ENCODE measurements at places on chromosomes 3 and 15. TPM values are rescaled to one million over a fixed set of nuclear protein-coding genes. Genes with fewer than 3 reads are reported as not detected.

GRCh38 chr3:99576904-99577559, 61.4 kb upstream of the COL8A1 start:
- no peak for DNase-seq

Gene DPP8
- total RNA-seq, result 39.4 TPM

GRCh38 chr3:140467104-140467577, 210.7 kb upstream of the TRIM42 start:
- DNase-seq, result no peak

Gene FAIM
- 3.1 TPM for total RNA-seq

- no peak for DNase-seq
Observed at GRCh38 chr15:80573606-80574005, 121.5 kb upstream of the ABHD17C start.

GRCh38 chr3:168248383-168249204, 152.9 kb upstream of the GOLIM4 start:
- DNase-seq, result no peak

- DNase-seq, result no peak
Observed at GRCh38 chr3:33717616-33717865, 513 bp downstream of the CLASP2 start.
